ENCODE measurements at places on chromosomes 12 and 14.

- no peak for DNase-seq
These were observed 311.9 kb downstream of the DUSP6 start for GRCh38 chr12:89040146-89040964.

DNA sequence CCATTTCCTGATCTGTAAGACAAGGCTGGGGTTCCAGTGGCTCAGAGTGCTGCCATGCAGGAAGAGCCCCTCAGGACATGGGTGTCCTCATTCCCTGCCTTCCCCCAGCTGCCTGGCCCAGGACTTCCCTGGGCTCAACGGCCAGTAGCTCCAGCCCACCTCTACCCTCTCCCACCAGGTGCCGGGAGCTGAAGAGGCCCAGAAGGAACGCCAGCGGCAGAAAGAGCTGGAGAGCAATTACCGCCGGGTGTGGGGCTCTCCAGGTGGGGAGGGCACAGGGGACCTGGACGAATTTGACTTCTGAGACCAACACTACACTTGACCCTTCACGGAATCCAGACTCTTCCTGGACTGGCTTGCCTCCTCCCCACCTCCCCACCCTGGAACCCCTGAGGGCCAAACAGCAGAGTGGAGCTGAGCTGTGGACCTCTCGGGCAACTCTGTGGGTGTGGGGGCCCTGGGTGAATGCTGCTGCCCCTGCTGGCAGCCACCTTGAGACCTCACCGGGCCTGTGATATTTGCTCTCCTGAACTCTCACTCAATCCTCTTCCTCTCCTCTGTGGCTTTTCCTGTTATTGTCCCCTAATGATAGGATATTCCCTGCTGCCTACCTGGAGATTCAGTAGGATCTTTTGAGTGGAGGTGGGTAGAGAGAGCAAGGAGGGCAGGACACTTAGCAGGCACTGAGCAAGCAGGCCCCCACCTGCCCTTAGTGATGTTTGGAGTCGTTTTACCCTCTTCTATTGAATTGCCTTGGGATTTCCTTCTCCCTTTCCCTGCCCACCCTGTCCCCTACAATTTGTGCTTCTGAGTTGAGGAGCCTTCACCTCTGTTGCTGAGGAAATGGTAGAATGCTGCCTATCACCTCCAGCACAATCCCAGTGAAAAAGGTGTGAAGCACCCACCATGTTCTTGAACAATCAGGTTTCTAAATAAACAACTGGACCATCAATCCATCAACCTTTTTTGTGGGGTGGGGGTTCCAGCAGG lies 17.6 kb downstream of the AGAP2 start:
- no peak for DNase-seq

DNA sequence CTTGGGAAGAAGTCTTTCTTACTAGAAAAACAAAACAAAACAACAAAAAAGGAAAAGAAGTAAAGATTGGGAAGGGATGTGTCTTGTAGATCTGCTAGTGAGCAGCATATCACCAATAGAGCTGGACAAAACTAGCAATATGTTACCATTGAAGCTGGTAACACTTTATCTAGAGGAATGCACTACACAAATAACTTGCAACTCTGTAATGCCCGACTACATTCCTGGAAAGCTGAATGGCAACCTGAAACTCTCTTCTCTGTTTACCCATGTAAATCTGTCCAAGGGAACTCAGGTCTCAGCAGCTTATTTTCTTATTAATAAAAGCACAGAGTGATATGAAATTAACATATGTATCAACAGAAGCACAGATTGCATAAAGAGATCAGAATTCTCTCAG lies 624.4 kb downstream of the KCNH5 start:
- no peak for DNase-seq

- no peak for DNase-seq
These were observed 63.8 kb downstream of the PRKCH start for GRCh38 chr14:61385002-61385685.

DNA sequence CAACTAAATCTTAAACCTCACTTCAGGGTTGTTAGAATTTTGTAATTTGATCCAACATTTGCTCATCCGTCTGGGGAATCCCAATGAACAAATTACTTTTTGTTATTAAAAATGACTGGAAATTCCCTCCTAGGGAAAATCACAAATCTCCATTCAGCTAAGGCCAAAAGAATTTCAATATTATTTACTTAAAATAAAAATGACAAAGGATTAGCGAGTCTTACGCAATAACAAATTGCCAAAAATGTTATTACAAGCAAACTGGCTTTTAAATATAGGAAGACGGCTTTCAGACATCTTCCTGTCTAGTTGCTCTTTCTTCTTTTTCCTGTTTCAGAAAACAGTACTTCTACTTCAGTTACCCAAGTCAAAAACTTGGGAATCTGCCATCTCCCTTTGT lies 92.4 kb upstream of the TSPAN8 start:
- DNase-seq: no peak

Measured in SIG-M5 (cell line).